Sciatic nerve (tissue), 2 donors: ENCODE measurements at places on chromosomes 6 and 20. TPM values are rescaled to one million over a fixed set of nuclear protein-coding genes. Genes with fewer than 3 reads are reported as not detected.

RBM24 gene
- 3.1 TPM for total RNA-seq

DLK2 gene
- total RNA-seq = 0.45 TPM

CST5 gene
- not detected for total RNA-seq

OPN5 gene
- not detected for total RNA-seq

CRISP2 gene
- not detected for total RNA-seq

SEMG1 gene
- total RNA-seq = not detected

NKAIN4 gene
- total RNA-seq = 3.0 TPM

AVP gene
- total RNA-seq = not detected

SRSF12 gene
- 2.0 TPM for total RNA-seq

ULBP2 gene
- 0.27 TPM for total RNA-seq

ADGRF4 gene
- not detected for total RNA-seq

SLC17A3 gene
- not detected for total RNA-seq

PXDC1 gene
- total RNA-seq = 48.3 TPM

OPRM1 gene
- total RNA-seq = not detected

PARD6B gene
- 5.7 TPM for total RNA-seq

BNIP5 gene
- total RNA-seq = not detected

OR2J3 gene
- total RNA-seq = not detected

CRIP3 gene
- total RNA-seq = 3.8 TPM
